Activated CD4-positive, alpha-beta T cell treated with anti-CD3 and anti-CD28 coated beads for 4 hours (primary cell): ENCODE measurements at places on chromosomes 2 and 18.

DNA sequence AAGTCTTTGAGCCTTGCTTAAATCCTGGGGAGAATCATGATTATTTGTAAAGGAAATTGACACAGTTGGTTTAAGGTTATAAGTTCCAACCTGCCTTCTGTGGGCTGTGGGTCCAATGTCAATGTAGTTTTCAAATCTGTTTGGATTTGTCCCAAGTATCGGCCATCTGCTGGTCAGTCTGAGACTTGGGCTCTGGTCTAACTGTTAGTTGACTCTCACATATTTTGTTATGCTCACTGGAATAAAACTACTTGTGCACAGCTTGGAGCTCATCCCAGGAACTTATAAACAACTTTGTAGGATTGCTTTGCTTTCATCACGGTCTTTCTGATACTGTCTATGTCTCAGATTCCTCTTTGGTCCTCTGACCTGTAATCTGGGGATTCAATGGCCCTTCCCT is 1026.2 kb upstream of the ZEB2 start:
- DNase-seq: no peak

DNA sequence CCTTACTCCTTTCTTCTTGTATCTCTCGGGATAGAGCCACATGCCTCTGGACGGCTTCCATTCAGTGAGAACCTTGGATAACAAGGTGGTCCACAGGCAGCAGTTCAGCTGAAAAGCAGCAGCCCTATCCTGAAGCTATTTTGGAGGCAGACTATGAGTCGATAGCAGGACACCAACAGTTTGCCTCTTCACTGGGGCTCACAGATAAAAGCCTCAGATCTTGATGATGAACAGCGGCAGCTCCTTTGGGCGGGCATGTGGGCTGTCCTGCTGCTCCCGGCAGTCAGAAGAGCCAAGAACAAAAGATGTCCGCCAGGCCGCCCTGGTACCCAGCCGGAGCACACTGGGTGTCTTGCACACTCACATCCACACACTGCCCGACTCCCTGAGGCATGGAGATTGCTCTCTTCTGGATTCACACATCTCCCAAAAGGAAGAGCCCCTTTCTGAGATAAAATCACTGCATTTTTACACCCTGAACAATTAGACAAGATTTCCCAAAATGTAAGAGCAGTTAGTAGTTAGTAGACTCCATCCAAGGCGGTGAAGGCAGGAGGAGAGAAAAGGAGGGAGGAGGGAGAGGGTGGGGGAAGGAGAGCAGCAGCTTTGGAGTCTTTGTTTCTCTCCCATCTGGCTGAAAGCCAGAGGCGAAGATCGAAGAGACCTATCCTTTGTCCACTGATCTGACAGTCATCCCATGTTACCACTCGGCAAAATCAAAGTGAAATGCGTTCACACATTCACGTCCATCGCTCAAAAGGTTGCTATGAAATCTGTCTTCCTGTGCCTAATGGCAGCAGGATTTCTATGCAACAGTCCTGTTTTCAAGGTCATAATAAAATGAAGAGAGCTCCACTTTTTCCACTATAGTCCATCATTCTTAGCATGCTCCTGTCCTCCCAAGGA is 90.1 kb upstream of the KLF7 start:
- no peak for DNase-seq

DNA sequence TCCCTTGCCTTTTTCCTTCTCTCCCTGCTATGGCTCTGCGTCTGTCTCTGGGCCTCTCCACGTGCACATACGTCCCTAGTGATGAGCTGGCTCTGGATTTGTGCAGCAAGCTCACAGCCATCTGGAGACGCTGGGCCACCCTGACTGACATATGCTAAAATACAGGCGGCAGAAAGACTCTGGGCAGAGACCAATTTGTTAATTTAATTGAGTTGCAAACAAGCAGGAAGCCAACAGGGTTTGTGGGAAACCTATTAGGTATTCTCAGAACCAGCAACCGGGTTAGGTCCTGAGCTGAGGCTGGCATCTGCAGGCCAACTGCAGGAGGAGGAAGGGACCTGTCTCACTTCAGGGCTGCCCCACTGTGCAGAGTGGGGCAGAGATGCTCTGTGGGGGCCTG is 53.5 kb upstream of the SMAD2 start:
- DNase-seq: no peak

DNA sequence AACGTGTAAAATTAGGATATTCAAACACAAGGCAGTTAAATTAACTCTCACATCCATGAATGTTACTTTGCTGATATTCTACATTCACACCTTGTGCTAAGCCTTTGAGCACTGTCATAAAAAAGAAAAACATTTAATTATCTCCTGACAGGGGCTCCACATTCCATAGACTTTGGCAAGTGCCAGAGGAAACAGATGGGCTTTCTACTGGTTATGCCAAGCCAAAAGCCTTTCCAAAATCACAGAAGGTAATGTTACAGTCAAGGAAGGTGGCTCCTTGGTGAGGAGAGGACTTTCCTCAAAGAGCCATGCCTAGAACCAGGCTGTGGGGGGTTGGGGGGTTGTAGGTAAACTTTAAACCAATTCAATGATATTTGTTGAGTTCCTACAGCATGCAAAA is 12.4 kb downstream of the MYO5B start:
- DNase-seq: no peak

GRCh38 chr2:156338578-156338977 is 6.1 kb upstream of the NR4A2 start:
- no peak for DNase-seq

DNA sequence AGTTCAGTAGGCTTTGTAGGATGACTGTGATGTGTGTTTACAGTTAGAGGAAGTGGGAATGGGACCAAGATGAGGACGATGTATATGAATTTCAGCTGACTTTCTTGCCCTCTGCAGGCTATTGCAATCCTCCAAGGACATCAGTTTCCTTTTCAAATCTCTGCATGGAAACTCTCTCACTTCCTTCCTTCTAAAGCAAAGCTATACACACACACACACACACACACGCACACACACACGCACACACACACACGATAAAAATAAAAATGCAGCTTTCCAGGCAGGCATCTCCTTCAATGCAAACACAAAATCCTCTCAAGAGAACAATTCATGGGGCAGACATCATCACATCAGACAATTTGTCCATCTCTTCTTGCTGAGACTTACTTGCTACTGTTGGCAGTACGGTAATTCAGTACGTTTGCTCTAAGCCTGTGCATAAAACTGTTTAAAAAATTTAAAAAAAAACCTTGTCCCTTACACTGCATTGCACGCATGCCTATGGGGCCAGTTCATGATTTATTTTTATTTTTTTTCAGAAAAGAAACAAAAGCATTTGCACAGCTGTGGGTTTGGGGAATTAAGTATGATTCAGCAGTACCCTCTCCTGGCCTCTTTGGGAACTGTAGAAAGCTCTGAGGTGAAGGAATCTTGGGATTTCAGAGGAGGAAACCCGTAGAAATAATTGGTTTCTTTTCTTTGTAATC is 27.1 kb upstream of the ICOS start:
- no peak for DNase-seq

DNA sequence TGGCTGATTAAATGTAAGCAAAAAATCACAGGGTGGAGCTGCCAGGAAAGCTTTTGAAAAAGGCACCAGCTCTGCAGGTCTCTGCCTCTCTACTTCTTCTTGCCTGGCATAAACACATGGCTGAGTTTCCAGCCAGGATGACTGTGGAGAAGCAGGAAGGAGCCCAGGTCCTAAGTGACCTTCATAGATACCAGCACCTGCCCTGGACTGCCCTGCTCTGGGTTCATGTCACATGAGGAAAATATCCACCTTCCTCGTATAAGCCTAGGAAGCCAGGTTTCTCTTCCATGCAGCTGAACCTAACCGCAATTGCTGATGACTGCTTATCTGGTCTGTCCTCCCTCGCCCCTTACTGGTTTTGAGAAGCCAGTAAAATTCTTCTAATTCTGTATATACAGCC is 47.8 kb upstream of the CREB1 start:
- DNase-seq: no peak

DNA sequence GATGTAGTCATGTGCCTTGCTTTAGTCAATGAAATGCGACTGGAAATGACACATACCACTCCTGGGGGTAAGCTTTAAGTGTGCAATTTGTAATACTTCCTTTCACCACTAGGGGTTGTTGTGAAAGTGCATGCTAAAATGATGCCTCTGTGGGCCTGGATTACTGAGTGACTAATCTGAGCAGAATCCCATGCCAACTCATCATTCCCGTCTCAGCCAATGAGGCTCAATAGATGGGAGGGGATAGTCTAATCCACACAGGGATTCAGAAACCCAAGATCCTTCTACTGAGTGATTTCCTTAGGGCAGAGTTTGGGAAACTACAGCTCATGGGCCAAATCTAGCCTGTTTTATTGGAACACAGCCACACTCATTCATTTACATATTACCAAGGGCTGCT is 54.0 kb downstream of the HRH4 start:
- DNase-seq: no peak

DNA sequence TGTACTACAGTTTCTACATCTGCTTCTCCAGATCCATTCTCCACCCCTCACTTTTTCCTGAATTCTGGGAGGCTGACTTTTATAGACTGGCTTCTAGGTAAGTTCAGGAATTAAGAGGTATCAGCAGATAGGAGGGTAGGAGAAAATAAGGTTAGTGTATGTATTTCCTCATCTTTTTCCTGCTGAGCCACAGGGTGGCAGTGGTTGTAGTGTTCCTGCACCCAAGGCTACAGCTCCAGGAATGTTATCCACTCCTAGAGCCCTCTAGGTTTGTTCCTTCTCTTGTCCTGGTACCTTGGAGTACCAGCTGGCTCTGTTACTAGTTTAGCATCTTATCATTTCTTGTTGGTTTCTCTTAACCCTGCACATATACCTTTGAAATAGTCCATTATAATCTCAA is 40.7 kb upstream of the C2orf66 start:
- peak; percentile 1 for DNase-seq

DNA sequence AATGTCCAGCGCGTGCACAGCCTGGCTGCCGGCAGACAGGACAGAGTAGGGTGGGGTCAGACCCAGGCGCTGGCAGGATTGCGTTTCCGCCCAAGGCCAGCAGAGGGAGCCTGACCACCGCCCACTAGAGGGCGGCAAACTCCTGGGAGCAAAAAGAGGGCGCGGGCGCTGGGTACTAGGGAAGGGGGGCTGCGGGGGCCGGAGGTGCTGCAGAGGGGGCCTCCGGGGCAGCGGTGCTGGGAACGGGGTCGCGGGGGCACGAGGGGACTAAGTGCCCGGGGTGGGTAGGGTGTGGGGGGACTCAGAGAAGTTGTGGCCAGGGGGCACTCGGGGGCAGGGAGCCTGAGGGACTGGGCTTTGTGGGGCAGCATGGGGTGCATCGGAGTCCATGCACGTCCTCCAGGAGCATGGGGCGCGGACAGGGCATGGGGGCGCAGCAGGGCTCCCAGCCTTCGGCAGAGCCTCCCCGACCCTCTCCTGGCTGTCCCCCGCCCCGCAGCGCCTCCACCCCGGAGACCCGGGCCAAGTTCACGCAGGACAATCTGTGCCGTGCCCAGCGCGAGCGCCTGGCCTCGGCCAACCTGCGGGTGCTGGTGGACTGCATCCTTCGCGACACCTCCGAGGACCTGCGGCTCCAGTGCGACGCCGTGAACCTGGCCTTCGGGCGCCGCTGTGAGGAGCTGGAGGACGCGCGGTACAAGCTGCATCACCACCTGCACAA is 3.2 kb downstream of the TEKT4 start:
- peak; percentile 53 for DNase-seq

DNA sequence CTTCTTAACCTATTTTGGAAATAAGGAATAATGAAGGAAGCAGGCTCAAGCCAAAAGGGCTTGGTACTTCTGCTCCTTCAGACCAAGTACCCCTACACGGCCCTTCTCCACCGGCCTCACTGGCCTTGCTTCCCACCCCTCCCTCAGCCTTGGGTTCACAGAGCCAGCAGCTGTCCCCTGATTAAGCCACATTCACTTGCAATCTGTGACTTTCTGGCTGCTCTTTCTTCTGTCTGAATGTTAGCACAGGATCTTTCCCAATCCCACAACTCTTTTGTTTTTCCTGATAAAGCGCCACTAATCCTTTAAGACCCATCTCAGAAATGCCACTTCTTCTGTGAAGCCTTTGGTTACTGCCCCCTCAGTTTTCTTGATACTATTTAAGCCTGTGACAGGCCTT is 52.4 kb downstream of the REEP1 start:
- no peak for DNase-seq

GRCh38 chr2:187129306-187129705 is 280.3 kb upstream of the ZSWIM2 start:
- DNase-seq: no peak

DNA sequence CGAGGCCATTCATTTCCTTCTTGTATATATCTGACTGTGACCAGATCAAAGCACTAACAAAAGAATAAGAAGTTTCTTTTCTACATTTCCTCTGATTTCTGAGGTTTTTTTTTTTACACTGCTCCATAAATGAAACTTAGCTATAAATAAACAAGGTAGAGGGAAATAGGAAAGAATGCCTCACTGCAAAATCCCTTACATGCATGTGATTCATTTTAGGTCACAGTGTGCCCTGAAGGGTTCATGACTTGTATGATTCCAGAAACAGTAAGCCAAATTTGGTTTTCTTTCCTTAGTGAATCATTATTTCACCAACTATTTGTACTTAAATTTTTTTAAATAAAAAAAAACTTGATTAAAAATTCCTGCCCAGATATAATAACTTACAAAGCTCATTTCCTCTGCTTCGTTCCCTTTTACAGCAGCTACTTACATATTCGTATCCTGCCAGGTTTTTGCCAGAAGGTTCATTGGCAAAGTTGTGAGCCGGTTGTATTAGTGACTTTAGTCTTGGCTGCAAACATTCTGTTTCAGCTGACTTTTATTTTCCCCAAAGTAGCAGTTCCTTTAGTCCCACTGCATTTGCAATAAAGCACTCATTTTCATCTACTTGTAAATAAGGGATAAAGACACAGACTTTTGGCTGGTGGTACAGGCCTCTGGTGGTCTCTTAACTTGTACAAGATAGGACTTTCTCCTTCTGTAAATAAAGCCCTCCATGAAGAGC is 58.6 kb downstream of the LRP2 start:
- no peak for DNase-seq
